HS-5 (cell line): ENCODE measurements at places on chromosomes 2 and 18.
A peak's percentile ranks its signal among the peaks of the same experiment; 100 is the strongest.

GRCh38 chr18:3225588-3225987, 5.8 kb upstream of the MYOM1 start:
- no peak for DNase-seq

- no peak for DNase-seq
Observed at GRCh38 chr18:3340682-3341097, 78.8 kb downstream of the MYL12B start.

- DNase-seq, result no peak
Observed at GRCh38 chr2:47026748-47027534, 111.3 kb upstream of the MCFD2 start.

DNA sequence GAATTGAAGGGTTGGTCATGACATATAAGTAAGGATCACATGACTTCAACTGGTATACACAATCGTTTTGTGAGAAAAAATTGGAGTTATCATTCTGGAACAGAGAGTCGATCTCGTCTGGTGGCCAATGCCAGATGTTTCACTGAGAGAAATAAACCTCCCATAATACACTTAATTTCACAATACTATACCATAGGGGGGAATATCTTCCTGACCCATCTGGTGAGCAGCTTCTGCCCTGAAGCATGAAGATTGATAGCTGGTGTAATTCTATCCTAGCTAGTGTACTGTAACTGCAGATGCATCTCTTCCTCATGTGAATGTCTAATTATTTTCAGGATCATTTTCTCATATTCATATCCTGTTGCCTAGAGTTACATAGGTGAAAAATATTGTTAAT, 15.7 kb upstream of the CDH7 start:
- no peak for DNase-seq

- DNase-seq, result no peak
Observed at GRCh38 chr2:158610059-158610458, 153.3 kb downstream of the PKP4 start.

DNA sequence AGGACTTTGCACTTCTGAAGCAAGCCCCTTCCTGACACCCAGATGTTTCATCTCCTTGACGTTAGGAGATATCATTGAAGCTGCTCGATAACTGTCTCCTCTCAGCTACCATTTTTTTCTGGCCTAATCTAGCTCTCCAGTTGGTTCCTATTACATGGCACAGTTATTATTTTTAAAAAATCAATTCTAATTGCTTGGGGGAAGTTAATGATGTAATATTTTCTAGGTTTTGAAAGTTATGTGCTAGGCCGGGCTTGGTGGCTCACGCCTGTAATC, 22.5 kb upstream of the RAB31 start:
- DNase-seq, result no peak

- DNase-seq, result no peak
Observed at GRCh38 chr18:30556112-30556511, 486.4 kb downstream of the DSC3 start.

- no peak for DNase-seq
Observed at GRCh38 chr18:59681051-59681450, 16.2 kb downstream of the CCBE1 start.

DNA sequence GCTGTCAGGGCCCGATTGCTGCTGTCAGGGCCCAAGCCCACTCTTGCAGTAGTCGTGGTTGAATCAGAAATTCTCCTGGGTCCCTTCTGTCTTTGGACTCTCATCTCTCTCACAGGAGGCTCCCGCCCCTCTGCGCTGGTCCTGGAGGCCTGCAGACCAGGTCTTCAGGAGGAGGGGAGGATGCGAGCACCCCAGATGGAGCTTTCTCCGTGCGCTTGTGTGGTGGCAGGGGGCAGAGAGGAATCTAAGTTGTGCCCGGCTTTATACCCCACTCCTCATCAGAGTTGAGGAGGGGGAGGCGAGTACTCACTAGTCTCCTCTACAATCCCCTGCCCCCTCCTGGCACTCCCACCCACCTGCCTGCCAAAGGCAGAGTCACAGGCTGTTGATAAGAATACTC, 10.4 kb downstream of the EN1 start:
- DNase-seq, result no peak

DNA sequence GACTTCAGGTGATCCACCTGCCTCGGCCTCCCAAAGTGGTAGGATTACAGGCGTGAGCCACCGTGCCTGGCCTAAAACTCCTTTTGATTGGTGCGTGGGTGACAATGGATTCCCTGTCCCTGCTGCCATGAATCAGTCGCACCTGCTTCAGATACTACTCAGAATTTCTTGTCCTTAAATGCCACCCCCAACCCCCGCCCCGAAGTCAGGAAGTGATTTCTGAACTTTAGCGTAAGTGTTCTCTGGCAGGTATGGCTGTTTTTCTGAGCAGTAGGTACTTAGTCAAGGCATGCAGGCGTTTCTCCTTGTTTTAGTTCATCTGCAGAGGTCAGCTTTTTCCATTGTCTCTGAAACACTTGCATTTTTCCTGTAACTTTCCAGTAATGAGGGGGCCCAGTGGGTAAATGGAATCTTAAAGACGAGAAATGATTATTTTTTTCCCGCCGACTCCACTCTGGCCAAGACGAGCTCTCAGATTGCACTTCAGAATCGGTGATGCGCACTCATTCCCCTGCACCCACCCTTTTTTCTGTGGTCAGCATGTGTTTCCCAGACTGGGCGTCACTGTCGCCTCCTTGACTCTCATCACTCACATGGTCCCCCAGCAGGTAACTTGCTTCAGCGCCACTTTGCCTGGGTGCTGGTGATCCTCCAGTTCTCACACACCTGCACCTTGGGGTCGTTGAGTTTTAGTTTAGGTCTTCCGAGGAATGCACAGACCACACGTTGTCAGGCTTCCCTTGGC, 179.7 kb downstream of the GBX2 start:
- no peak for DNase-seq

DNA sequence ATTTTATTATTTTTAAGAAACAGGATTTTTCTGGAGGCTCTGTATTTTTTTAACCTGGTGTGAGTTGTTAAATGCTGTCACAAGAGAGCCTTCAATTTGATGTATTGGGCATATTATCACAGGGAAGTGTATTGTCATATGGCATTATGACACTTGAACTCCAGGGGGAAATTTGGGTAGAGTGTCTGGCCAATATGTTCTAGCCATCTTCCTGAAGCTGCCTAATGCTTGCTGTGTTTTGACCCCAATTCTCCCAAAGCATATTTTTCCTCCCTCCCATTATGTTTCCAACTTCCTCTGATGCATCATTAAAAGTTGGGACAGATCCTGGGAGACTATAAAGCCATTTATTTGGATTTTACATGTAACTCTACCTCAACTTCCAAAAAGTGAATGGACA, 214.1 kb upstream of the SESTD1 start:
- no peak for DNase-seq

- DNase-seq, result no peak
Observed at GRCh38 chr2:239337122-239337876, 63.5 kb downstream of the HDAC4 start.

DNA sequence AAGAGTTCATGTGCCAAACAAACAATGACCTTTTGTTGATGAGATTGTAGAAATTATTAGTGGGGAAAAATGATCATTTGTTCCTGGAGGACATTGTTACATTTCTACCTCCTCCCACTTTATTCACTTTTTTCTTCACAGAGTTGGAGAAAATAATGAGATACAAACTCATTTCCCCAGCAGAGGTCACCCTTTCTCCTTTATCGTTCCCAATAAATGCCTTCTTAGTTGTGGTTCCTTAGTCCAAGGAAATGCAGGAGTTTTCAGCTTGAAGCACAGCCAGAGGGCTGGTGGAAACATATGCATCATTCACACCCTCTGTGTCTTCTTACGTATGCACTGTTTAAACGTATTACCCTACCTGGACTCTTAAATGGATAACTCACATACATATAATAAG, 108.8 kb downstream of the SLC4A3 start:
- peak; percentile 65 for DNase-seq

DNA sequence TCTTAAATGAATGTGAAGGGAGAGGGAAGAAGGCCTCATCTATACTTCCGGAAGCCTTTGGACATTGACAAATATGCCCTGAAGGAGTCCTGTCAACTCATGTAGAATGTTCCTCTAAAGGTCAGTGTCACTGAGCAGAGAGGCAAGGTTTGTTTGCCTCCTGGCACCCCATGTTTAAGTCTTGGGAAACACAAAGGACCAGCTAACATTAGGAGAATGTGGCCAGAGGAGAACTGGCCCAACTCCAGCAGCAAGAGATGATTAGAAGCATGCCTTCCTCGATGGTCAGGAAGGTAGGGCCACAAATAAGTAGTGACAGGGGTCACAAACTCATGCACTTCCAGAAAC, 5.7 kb downstream of the DYSF start:
- no peak for DNase-seq

DNA sequence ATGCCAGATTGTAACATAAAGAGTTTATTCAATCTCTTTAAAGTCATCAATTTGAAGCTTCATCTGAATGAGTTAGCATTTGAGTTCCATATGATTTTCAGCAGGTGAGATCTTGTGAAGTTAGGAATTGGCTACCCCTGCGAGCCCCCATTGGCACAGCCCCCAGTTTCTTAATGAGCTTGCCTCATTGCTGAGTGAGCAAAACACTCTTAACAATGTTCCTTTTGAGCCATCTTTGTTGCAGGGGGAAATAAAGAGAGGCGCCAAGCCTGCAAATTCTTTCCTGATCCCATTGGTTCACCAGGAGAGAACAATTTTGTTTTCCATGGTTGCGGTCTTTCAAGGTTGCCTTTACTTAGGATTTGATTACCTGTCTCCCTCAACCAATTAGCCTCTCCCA, 18.7 kb downstream of the DPP10 start:
- DNase-seq, result no peak

DNA sequence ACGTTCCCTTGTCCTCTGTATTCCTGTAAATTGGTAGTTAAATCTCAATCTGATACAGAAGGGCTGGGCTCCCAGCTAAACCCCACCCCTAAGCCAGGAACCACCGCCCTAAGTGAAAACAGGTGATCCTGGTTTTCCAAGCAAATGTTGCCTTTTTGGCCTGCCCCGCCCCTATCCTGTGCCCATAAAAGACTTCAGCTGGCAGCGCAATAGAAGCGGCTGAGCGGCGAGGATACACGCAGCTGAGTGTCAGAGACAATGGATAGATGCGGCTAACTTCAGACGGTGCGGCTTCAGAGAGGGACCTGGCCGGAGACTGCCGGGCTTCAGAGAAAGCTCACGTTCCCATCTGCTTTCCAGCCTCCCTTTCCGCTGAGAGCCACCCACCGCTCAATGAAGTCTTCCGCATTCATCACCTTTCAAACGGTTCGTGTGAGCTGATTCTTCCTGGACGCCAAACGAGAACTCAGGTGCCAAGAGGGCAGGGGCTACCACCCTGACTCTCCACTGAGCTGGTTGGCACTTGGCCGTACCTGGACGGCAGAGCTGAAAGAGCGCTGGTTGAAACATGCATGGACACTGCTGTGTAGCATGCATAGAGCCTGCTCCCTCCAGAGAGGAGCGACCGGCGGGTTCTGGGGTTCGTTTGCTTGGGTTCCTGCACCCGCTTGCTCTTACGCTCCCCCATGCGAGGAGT, 49.5 kb upstream of the POLE4 start:
- DNase-seq, result no peak

- no peak for DNase-seq
Observed at GRCh38 chr18:51753365-51754057, 556.0 kb upstream of the MEX3C start.

DNA sequence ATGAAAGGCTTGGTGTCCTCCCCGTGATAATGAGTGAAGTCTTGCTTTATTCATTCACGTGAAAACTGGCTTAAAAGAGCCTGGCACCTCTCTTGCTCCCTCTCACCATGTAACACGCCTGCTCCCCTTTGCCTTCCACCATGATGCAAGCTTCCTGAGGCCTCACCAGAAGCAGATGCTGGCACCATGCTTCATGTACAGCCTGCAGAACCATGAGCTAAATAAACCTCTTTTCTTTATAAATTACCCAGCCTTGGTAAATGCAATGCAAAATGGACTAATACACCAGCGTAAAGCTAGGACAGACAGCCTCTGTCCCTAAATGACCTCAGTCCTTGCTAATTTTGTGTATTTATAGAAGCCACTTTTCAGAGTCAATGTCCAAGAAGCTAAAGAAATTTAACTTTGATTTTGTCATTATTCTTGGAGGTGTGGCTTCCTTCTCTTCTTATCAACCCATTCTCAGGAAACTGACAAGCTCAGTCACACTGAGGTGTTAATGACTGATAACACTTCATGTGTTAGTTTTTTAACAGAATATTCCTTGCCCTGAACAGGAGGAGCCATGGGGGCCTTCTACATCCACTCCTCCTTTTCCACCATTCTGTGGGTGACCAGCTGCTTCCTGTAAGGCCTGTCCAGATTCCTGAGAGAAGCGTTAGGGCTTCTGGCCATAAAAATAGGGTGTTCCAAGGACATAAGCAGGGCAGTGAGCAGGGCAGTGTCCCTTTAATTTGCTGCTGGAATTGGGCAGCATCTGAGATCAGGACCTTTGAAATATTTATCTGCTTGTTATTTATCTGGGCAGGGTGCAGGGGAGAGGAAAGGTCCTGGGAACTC, 38.0 kb upstream of the EPAS1 start:
- DNase-seq, result no peak

GRCh38 chr18:48975817-48976649, 25.3 kb upstream of the SMAD7 start:
- no peak for DNase-seq

GRCh38 chr2:237898057-237898414, 38.6 kb downstream of the RAMP1 start:
- DNase-seq, result no peak

- no peak for DNase-seq
Observed at GRCh38 chr2:237702441-237703391, 75.3 kb downstream of the LRRFIP1 start.

- DNase-seq, result no peak
Observed at GRCh38 chr2:25085761-25086560, 44.1 kb downstream of the EFR3B start.

- no peak for DNase-seq
Observed at GRCh38 chr2:127205218-127206125, 14.6 kb downstream of the CYP27C1 start.

DNA sequence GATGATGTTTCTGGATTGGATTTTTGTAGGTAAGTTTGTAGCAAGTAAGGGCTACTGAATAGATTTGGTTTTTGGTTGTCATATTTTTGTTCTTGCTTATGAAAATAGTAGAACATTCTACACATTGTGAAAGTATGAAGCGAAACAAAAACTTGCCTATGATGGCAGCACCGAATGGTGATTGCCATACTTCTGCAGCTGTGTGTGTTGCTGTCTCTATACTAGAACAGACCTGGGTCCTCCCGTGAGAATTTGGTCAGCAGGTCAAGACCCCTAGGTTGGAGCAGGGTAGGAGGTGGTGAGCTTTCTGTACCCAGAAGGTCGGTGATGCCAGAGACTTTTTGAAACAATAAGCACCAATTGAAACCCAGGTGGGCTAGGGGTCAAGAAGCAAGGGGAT, 322.6 kb downstream of the PRKCE start:
- DNase-seq, result no peak

- no peak for DNase-seq
Observed at GRCh38 chr2:44547718-44548117, 186.0 kb downstream of the CAMKMT start.

GRCh38 chr18:48835119-48835518, 115.6 kb downstream of the SMAD7 start:
- no peak for DNase-seq

DNA sequence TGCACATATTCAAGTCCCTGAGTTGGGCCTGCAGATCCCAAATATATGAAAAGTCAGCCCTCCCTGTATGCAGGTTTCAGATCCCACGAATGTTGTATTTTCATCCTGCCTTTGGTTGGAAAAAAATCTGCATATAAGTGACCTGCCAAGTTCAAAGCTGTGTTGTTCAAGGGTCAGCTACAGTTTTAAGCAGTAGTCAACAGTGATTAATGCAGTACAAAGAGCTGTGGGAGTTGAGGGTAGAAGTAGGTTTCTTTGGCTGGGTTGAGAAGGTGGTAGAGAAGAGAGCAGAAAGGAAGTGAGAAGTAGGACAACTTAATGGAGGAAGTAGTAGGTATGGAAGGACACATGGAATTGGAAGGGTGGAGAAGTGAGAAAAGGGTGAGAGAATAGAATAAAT, 127.9 kb downstream of the ANKRD44 start:
- DNase-seq, result no peak
